ENCODE measurements at places on chromosomes 2 and 18. TPM values are rescaled to one million over a fixed set of nuclear protein-coding genes. Genes with fewer than 3 reads are reported as not detected.

The ERFE gene
- 0.35 TPM for total RNA-seq

The MFSD6 gene
- 62.9 TPM for total RNA-seq

The ALPI gene
- total RNA-seq: 1.0 TPM

The VSNL1 gene
- 0.23 TPM for total RNA-seq

The SOWAHC gene
- total RNA-seq: 19.4 TPM

The LYPD6 gene
- 30.1 TPM for total RNA-seq

The EMILIN1 gene
- total RNA-seq: 210 TPM

The CHRND gene
- total RNA-seq: not detected

The DOK6 gene
- total RNA-seq: 9.6 TPM

The MC2R gene
- total RNA-seq: not detected

The CMPK2 gene
- 2.9 TPM for total RNA-seq

The MDH1B gene
- total RNA-seq: 2.4 TPM

The CCDC178 gene
- total RNA-seq: 0.69 TPM

The RBM44 gene
- total RNA-seq: 0.55 TPM

The C1GALT1C1L gene
- total RNA-seq: 0.92 TPM

The RASGRP3 gene
- total RNA-seq: 7.4 TPM

The C2orf80 gene
- total RNA-seq: not detected

The RPRM gene
- not detected for total RNA-seq

The RNF103 gene
- total RNA-seq: 93.3 TPM

The ELMOD3 gene
- total RNA-seq: 30.3 TPM

The BOK gene
- 76.8 TPM for total RNA-seq

The GALNT14 gene
- 7.6 TPM for total RNA-seq

The PRKAG3 gene
- total RNA-seq: not detected

The ZNF521 gene
- total RNA-seq: 14.6 TPM

The KIF5C gene
- total RNA-seq: 3.5 TPM

The CD207 gene
- 0.52 TPM for total RNA-seq

The RNU2-63P gene
- total RNA-seq: not detected

The ICA1L gene
- total RNA-seq: 8.9 TPM

The SMPD4 gene
- total RNA-seq: 42.1 TPM

The ANKRD53 gene
- 2.9 TPM for total RNA-seq

The NT5C1B gene
- total RNA-seq: not detected

The REG3G gene
- total RNA-seq: 0.66 TPM
